Activated CD4-positive, alpha-beta T cell treated with anti-CD3 and anti-CD28 coated beads for 36 hours (primary cell): ENCODE measurements at places on chromosomes 3 and 15. TPM values are rescaled to one million over a fixed set of nuclear protein-coding genes. Genes with fewer than 3 reads are reported as not detected.

CLSTN2 gene
- not detected for total RNA-seq

SLC6A20 gene
- total RNA-seq = not detected

SLC9A9 gene
- 1.4 TPM for total RNA-seq

PLCH1 gene
- 0.16 TPM for total RNA-seq

DPPA2 gene
- total RNA-seq = not detected

LIPH gene
- not detected for total RNA-seq

PP2D1 gene
- not detected for total RNA-seq

ZCWPW2 gene
- 0.37 TPM for total RNA-seq

THPO gene
- not detected for total RNA-seq

RHO gene
- total RNA-seq = not detected

HEG1 gene
- total RNA-seq = 6.4 TPM

ZNF502 gene
- total RNA-seq = 1.8 TPM

MAPKBP1 gene
- total RNA-seq = 19.0 TPM

ITIH1 gene
- not detected for total RNA-seq

PRRT3 gene
- 8.1 TPM for total RNA-seq

CAPN3 gene
- total RNA-seq = 2.7 TPM

PLSCR5 gene
- total RNA-seq = not detected

KLF15 gene
- 0.32 TPM for total RNA-seq

LNP1 gene
- total RNA-seq = 1.7 TPM
